Fibroblast of the aortic adventitia (primary cell): ENCODE measurements at places on chromosomes 5 and 9. TPM values are rescaled to one million over a fixed set of nuclear protein-coding genes. Genes with fewer than 3 reads are reported as not detected.

DNA sequence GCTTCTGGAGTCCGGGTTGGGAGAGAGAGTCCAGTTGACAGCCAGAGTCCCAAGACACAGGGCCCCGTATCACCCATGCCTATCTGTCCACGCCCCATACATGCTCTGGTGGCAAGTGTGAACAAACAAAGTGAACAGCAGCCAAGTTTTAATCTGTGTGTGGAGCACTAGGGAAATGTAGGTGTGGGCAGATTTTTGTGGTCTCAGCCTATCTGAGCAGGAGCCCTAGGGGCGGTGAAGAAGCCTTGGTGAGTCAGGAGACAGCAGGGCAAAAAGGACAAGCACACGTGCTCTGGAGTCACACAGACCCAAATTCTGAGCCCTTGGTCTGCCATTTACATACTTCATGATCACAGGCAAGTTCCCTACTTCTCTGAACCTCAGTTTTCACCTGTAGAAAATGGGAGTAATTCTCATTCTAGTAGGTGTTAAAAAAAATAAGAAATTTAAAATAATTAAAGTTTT is 23.2 kb downstream of the EGR1 start:
- DNase-seq: peak; percentile 43

- no peak for DNase-seq
These were observed 16.3 kb downstream of the FABP6 start for GRCh38 chr5:160245506-160246086.

FOXD4L5 gene
- total RNA-seq: under 0.01 TPM in 1 of 2 replicates, not detected in the other

DNA sequence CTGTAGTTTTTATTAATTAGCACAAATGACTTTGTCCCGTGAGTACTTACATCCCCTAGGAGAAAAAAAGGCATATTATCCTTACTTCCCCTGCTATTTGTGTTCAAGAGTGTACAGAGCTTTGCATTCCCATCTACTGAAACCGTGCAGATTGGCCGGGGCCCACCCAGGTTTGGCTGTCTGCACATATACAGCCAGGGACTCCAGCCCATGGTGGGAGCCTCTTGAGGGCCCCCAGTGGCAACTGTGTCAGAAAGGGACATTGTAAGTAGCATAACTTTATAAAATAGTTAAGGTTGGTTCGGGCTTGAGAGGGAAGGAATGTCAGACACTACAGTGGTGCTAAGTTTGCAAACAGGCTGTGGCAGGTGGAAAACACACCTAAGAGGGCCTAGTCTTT is 24.7 kb downstream of the PHF2 start:
- no peak for DNase-seq

DNA sequence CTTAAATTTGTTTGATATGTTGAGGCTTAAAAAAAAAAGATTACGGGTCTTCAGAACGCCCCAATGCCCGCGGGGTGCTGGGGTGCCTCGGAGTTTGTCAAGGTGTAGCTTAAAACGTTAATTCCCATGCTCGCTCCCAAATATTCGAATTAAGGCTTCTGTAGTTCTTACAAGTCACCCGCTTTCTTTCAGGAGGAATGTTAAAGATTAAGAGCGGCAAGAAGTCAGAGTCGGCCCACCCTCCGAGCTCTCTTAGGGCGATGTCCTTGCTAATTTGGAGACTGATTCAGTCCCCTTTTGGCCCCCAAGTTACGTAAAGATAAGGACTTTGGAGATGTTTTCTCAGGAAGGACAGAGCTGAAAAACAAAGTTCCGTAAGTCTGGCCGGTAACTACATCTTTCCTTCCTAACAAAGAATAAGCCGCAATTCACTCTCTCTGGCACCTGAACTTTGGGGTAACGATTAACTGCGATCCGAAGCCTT is 746 bp upstream of the NPM1 start:
- no peak for DNase-seq
